ENCODE measurements at places on chromosomes 3 and 15. TPM values are rescaled to one million over a fixed set of nuclear protein-coding genes. Genes with fewer than 3 reads are reported as not detected.
A peak's percentile ranks its signal among the peaks of the same experiment; 100 is the strongest.

Gene AADACL2
- not detected for total RNA-seq

Gene RHO
- total RNA-seq: not detected

GRCh38 chr3:108124337-108125152 lies 33.7 kb upstream of the CD47 start:
- H3K4me1 ChIP-seq: no peaks in the 10 kb centered on the region
- H3K4me3 ChIP-seq: no peak overlapping the region
- no peaks in the 10 kb centered on the region for H3K27me3 ChIP-seq
- H3K36me3 ChIP-seq: no peaks in the 10 kb centered on the region

Gene CCR9
- not detected for total RNA-seq

Gene CRELD1
- total RNA-seq: 37.1 TPM

DNA sequence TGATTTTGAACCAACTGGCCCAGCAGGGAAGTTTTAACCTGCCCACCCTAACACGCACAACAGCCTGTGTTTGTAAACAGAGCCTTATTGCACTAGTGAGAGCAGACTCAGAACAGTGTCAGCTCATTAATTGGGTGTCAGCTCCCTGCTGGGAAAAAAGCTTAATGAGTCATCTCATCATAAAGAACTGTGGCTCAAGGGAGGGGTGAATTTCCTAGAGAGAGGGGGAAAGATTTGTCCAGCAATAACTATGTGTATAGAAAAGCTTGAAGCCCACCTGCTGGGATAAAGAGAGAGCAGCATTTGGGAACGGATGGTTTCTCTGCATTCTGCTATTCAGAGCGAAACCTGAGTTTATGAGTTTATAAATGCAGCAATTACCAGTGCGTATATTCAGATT lies 48.9 kb upstream of the GMNC start:
- no peak for DNase-seq
- H3K27me3 ChIP-seq: no peaks in the 10 kb centered on the region
- H3K4me1 ChIP-seq: no peaks in the 10 kb centered on the region
- no peak overlapping the region for H3K27ac ChIP-seq
- H3K36me3 ChIP-seq: no peaks in the 10 kb centered on the region

- H3K36me3 ChIP-seq: no peaks in the 10 kb centered on the region
- peaks cover 8% of the 10 kb centered on the region for H3K4me1 ChIP-seq
- H3K27me3 ChIP-seq: no peaks in the 10 kb centered on the region
- peak overlapping the region; percentile 88 for H3K27ac ChIP-seq
- H3K4me3 ChIP-seq: peak overlapping the region; percentile 65
Observed at GRCh38 chr3:71129611-71130431, 453.7 kb downstream of the FOXP1 start.

GRCh38 chr3:3665546-3665945 lies 133.7 kb upstream of the LRRN1 start:
- H3K4me3 ChIP-seq: no peak overlapping the region
- H3K27me3 ChIP-seq: no peaks in the 10 kb centered on the region
- H3K27ac ChIP-seq: no peak overlapping the region
- H3K36me3 ChIP-seq: no peaks in the 10 kb centered on the region
- no peaks in the 10 kb centered on the region for H3K4me1 ChIP-seq

GRCh38 chr15:83030021-83030420 lies 18.6 kb upstream of the C15orf40 start:
- no peaks in the 10 kb centered on the region for H3K4me1 ChIP-seq
- no peak overlapping the region for H3K4me3 ChIP-seq
- no peaks in the 10 kb centered on the region for H3K36me3 ChIP-seq
- no peak overlapping the region for H3K27ac ChIP-seq
- no peaks in the 10 kb centered on the region for H3K27me3 ChIP-seq
